ENCODE measurements at places on chromosomes 13 and 19.

- DNase-seq = no peak
Observed at GRCh38 chr13:76029706-76030105, 393.6 kb downstream of the LMO7 start.

GRCh38 chr19:7795555-7796161 lies 32.6 kb downstream of the CLEC4M start:
- DNase-seq = no peak

- peak; percentile 35 for DNase-seq
Observed at GRCh38 chr13:39892721-39893685, 237.5 kb downstream of the COG6 start.

DNA sequence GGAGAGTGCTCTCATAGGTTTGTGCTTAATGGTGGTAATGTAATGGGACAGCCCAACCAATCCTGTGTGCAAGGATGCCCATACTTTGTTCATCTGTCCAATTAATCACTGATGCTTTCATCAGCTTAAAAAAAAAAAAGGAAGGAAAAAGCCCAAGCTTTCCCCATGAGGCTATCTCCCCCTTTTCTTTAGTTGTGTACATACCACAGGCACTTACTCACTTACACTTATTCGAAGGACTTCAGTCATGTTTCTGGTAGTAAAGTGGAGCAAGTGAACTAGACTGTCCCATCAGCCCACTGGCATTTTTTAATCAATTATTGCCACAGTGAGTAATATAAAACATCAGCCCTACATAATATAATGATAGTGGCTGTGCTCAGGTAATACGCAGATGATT lies 183.5 kb upstream of the UFM1 start:
- no peak for DNase-seq

DNA sequence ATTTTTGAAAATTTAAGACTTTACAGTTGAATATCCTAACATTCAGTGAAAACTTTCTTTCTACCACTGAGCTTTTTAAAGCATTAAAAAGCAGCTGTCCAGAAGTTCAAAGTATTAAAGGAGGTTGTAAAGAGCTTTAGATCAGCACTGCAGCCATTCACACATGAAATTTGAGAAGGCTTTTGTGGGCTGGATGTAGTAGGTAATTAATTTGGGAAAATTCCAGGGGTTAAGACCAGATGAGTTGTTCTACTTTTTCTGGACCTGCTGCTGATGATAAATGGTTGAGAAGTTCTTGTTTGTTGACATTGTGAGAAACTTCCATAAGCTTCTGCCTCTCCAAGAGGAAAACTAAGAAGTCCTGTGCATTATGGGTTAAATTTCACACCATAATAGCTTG lies 1779.6 kb upstream of the PRR20A start:
- DNase-seq = no peak

GRCh38 chr13:84200971-84201370 lies 318.7 kb upstream of the SLITRK1 start:
- no peak for DNase-seq

- DNase-seq = peak; percentile 55
Observed at GRCh38 chr19:51777570-51778462, 16.8 kb downstream of the FPR2 start.

GRCh38 chr19:54074851-54075250 lies 6.3 kb downstream of the TARM1 start:
- DNase-seq = no peak

GRCh38 chr13:78679329-78679728 lies 20.4 kb upstream of the OBI1 start:
- no peak for DNase-seq

- DNase-seq = peak; percentile 9
Observed at GRCh38 chr13:75798353-75799255, 162.5 kb downstream of the LMO7 start.

DNA sequence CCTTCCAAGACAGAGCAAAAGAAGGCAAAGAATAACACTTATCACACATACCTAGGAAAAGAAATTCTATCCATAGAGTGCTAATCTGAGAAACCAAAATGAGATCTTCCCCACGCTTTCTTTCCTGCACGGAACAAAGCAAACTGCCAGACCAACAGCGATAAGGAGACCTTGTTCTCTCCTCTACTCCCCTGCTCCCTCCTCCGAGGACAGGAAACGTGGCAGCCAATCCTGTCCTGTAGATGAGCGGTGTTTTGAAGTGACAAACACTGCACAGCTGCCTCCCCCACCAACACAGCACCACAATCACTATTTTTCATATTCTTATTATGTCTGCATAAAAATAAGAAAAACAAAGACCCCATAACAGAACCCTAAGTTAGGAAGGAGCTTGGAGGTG lies 113.9 kb upstream of the IRS2 start:
- no peak for DNase-seq

- DNase-seq = no peak
Observed at GRCh38 chr13:29429286-29429900, 166.1 kb downstream of the SLC7A1 start.

- DNase-seq = no peak
Observed at GRCh38 chr13:30567072-30567471, 50.6 kb upstream of the USPL1 start.

- DNase-seq = no peak
Observed at GRCh38 chr13:43830497-43830881, 43.7 kb upstream of the ENOX1 start.

DNA sequence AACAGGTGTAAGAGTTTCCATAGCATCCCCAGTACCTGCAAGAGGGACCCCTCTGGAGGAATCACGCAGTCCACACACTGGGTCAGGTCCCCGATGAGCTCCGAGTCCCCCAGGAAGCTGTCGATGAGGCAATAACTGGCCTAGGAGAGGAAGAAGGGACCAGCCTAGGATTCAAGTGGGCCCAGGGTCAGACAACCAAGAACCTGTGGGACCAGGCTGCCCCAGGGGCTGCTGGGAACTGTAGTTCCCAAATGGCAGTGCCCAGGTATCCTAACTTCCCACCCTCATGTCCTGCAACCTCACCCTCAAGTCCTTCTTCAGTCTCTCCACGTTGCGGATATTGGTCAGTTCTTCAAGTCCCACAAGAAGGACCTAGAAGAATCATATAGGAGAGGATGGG lies 1.8 kb downstream of the FUZ start:
- DNase-seq = no peak
